Fibroblast of the conjunctiva (primary cell): ENCODE measurements at places on chromosomes 5 and 9.
A peak's percentile ranks its signal among the peaks of the same experiment; 100 is the strongest.

- no peak for DNase-seq
These were observed 566 bp downstream of the IRX2 start for GRCh38 chr5:2750758-2751464.

DNA sequence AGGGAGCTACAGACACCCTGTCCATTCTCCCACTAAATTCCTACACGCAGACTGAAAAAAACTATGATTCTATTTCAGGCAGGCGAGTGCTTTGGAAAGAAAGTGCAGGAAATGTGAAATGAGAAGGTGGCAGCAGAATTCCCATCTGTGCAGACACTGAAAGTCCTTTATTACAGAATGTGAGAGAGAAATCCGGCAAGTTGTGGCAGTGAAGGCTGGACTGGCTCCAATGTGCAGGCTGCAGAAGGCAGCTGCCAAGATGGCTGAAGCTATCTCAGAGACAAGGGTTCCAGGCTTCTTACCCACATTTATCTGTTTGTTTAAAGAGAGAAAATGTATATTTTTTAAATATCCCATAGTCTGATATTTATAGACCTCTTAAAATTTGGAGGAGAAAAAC is 161.8 kb upstream of the VLDLR start:
- DNase-seq: no peak

- DNase-seq: no peak
These were observed 9.3 kb upstream of the CORO2A start for GRCh38 chr9:98201749-98202148.

DNA sequence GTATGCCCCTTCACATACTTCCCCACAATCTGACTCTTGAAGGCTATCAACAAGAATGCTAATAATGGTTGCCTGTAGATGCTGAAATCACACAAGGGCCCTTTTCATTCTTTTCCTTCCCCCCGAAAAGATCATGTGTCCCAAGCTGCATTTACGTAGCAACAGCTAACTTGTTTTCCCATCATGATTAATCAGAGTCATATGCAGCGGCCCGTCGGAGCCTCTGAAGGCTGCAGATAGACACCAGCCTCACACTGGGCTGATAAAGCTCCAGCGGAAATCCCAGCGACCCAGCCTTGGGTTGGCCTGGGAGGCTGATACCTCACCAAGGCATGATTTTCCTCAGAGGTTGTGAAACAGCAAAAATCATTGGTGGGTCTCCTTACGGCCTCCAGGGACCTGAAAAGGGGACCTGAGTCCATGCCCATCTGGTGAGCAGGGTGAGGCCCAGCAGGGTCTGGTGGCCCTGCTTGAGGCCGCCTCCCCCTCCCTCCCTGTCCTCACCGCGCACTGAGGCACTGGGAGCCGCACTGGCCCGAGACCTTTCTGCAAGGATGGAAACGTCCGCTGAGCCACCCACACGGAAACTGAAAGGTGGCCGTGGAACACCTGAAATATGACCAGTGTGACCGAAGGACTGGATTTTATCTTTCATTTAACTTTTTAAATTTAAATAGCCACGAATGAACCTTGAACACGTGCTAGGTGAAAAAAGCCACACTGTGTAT is 114.2 kb upstream of the PHYKPL start:
- no peak for DNase-seq

GRCh38 chr5:159133041-159133741 is 33.5 kb upstream of the EBF1 start:
- peak; percentile 77 for DNase-seq

GRCh38 chr5:31845361-31845760 is 206.4 kb downstream of the PDZD2 start:
- no peak for DNase-seq

GRCh38 chr5:757931-758697 is 26.4 kb downstream of the ZDHHC11B start:
- no peak for DNase-seq

GRCh38 chr9:89939626-89940292 is 334.9 kb downstream of the GADD45G start:
- DNase-seq: no peak

GRCh38 chr9:134709512-134710270 is 68.1 kb downstream of the COL5A1 start:
- DNase-seq: peak; percentile 27

DNA sequence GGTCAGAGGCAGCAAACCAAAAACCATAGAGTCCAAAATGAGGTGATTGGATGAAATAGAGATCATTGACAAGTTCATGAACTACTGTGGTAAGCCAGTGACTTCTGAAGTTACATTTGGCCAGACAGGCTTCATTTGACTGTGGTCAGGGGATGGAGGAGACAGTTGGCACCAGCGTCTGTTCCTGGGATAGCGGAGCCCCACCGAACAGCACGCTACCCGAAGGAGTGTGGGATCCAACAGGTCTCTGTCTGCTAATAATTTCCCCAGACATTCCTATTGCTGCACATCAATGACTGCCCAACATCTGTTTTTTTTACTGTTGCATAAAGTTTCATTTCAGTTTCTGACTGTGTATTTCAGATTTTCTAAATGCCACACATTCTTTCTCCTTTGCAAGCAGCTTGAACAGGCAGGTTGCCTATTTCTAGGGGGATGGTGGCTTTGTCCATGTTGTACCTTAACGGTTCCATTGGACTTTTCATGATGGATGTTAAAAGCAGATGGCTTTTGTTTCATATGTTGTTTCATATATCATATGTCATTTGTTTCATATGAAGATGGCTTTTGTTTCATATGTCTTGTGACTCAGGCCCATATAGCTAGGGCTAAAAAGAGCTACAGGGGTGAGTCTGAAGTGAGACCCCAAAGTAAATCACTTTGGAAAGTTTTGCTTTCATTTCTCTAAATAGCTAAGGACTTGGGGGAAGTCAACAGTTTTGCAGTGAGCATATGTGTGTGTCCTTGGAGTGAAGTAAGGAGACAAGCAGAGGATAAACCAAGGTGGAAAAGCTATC is 180.8 kb downstream of the GOLPH3 start:
- DNase-seq: peak; percentile 30

DNA sequence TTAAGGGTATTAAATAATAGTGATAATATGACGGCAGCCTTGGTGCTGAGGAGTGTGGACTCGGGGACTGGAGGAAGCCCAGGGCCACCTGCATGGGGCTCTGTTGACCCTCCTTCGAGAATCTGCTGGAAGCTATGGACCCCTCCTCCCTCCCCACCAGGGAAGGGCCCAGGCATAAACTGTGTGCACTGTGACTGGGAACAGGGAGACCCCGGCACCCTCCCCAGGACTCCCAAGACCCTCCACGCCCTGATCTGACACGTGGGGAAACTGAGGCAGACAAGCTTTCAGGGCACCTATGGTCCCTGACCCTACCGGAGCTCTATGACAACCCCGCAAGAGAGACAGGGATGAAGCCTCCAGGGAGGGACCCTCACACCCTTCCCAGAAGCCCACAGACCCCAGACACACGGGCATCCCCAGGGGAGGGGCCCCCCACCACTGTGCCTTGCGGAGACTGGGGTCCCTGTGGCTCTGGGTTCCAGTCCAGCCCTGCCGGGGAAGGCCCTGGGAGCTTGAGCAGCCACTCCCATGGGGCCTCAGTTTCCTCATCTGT is 6.5 kb upstream of the EGFL7 start:
- no peak for DNase-seq

DNA sequence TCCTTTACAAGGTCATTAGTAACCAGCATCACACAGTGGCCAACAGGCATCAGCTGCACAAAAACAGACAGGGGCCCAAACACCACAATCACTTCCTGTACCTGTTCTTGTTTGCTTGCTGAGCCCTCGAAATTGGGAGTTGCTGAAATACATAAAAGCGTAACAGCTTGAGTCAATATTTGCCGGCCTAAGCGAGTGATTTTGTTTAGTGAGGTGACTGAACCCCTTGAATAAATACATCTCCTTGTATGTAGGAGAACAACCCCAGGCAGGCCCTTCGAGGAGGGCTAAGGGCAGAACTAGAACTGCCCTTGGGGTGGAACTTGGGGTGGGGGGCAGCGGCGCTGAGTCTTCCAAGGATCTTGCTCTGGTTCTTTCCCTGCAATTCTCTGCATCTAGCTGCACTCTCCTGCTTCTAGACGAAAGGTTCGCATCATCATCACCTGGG is 502.5 kb downstream of the RASEF start:
- no peak for DNase-seq

DNA sequence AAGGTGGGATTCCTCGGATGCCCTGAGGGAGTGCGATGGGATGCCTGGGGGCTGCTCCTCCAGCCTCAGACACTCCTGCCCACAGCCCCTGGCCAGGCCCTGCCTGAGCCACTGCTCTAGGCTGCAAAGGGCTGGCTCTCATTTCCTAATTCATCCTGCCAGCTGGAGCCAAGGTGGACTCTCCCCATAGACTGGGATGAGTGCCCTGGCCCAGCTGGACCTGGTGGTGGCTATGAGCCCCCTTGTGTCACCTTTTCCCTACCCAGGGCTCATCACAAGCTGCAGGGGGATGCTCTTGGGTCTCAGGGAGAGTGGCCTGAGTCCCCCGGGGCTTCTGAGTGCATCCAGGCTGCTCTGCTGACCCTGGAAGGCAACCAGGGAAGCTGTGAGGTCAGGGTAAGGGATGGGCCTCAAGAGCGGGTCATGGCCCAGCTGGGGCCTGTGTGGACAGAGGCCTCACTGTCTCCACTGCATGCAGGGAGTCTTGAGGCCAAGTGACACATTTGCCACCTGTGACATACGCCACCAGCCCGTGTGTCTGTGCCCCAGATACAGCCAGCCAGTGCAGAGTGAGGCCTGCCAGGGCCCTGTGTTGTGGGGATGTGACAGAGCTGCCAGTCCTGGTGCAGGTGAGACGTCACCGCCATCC is 102.7 kb upstream of the IER5L start:
- DNase-seq: no peak

DNA sequence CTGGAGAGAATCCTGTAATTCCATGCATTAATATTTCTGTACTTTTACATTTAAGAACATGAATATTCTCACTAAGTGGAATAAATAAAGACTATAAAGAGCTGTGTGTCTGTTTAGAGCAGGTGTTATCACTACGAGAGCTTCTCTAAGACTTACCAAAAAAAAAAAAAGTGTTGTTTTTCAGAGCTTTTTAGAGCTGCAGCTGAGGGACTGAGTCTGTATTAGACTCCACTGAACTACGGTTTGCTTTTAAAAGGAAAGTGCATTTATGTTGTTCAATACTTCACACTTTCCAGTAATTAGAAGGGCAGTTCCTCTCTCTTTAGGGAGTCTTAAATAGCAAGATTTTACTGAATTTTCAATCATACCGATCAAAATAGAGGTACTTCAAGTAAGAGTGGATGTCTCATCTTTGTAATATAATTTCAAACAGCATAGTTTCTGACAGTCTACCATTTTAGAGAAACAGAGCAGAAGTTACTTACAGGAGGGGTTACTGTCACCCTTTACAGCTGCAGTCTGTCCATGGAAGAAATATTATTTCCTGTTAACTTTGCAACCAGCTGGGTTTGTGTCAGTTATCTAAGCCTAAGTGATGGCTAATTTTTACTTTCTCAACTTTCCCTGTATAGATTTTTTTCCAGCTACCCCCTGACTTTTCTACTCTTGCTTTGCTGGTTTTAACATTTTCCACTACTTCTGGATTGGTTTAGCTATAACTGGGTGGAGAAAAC is 2.4 kb downstream of the SYK start:
- DNase-seq: no peak

GRCh38 chr5:147668385-147668784 is 114.1 kb downstream of the JAKMIP2 start:
- DNase-seq: no peak

- DNase-seq: no peak
These were observed 70.9 kb upstream of the FSD1L start for GRCh38 chr9:105376893-105377292.

- DNase-seq: no peak
These were observed 117.7 kb upstream of the ACTBL2 start for GRCh38 chr5:57600321-57600720.

GRCh38 chr5:14444161-14444560 is 137.4 kb upstream of the OTULINL start:
- no peak for DNase-seq

DNA sequence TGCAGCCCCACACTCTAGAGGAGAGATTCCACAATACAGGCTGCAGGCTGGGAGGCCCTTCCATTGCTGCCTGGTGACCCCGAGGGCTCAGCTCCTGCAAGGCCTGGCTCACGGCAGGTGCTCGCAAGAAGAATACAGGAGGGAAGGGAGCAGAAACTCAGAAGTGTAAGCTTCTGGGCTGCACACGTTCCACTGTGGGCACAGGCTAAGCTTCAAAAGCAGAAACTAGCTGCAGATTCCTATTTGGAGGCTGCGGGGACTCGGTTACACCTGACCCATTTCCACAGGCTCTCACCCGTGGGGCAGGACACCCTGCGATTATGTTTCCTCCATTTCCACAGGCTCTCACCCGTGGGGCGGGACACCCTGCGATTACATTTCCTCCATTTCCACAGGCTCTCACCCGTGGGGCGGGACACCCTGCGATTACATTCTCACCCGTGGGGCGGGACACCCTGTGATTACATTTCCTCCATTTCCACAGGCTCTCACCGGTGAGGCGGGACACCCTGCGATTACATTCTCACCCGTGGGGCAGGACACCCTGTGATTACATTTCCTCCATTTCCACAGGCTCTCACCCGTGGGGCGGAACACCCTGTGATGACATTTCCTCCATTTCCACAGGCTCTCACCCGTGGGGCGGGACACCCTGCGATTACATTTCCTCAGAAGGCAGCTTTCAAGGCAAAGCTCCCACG is 10.3 kb downstream of the LPCAT1 start:
- no peak for DNase-seq

DNA sequence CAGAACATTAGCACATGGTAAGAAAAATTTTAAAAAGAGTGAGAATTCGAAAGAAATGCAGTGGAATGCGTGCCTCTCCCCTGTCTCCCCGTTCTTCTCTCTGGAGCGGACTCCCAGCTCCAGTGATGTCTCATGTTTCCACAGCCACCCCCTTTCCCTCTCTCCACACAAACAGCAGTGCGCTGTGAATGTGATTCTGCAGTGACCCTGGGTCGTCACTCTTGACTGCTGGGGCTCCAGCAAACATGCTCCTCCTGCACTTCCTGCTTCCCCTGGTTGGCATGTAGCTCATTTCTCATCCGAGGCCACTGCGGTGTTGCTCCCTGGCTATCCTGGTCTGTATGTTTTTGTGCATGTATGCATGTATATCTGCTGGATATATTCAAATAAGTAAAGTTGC is 13.3 kb downstream of the PHF2 start:
- no peak for DNase-seq

GRCh38 chr5:55324815-55325418 is 17.1 kb downstream of the MTREX start:
- peak; percentile 60 for DNase-seq

- DNase-seq: no peak
These were observed 148.4 kb downstream of the NFIB start for GRCh38 chr9:14165376-14166035.
